ENCODE measurements at places on chromosomes 1 and 21.
A peak's percentile ranks its signal among the peaks of the same experiment; 100 is the strongest.

DNA sequence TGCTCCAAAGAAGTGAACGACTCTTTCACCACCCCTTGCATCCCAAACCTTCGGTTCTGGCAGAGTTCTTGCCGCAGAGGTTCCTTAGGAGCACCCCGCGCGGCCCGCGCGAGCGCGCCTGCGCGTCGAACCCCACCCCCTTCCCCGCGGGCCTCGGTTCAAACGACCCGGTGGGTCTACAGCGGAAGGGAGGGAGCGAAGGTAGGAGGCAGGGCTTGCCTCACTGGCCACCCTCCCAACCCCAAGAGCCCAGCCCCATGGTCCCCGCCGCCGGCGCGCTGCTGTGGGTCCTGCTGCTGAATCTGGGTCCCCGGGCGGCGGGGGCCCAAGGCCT, at the start of gene C1orf56:
Gene C1orf56 (plus strand): TSS at position 161 of the 334 bp plus-strand sequence. CDS start 97 bp downstream, at position 258.
- DNase-seq = peak; percentile 65

GRCh38 chr1:164765557-164765956, 206.6 kb downstream of the PBX1 start:
- no peak for DNase-seq

GRCh38 chr1:188043536-188044245, 1214.9 kb downstream of the PLA2G4A start:
- DNase-seq = no peak

DNA sequence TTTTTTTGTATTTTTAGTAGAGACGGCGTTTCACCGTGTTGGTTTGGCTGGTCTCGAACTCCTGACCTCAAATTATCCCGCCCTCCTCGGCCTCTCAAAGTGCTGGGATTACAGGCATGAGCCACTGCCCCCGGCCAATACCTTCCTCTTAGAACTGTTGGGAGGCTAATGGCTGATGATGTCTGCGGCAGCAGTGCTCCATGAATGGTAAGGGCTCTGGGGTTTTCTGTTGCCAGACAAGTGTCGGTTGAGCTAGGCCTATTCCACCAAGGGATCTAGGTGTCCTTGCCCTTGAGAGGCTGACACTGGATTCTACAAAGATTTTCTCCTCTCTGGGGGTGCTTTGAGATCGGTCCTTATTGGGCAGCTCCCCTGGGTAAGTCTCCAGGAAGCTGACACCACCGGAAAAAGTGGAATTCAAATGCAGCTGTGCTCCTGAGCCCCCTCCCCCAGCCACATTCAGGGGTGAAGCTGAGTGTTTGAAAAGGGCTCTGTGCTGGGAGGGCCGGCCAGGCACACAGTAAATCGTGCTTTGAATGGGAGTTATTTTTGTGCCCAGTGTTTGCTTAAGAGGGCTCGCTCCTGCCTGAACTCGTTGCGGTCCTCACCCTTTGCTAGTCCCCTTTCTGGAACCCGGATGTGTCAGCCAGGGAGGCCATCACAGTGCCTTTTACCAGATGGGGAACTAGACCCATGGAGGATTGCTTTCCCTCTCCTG, 5.2 kb downstream of the SOX13 start:
- DNase-seq = no peak

DNA sequence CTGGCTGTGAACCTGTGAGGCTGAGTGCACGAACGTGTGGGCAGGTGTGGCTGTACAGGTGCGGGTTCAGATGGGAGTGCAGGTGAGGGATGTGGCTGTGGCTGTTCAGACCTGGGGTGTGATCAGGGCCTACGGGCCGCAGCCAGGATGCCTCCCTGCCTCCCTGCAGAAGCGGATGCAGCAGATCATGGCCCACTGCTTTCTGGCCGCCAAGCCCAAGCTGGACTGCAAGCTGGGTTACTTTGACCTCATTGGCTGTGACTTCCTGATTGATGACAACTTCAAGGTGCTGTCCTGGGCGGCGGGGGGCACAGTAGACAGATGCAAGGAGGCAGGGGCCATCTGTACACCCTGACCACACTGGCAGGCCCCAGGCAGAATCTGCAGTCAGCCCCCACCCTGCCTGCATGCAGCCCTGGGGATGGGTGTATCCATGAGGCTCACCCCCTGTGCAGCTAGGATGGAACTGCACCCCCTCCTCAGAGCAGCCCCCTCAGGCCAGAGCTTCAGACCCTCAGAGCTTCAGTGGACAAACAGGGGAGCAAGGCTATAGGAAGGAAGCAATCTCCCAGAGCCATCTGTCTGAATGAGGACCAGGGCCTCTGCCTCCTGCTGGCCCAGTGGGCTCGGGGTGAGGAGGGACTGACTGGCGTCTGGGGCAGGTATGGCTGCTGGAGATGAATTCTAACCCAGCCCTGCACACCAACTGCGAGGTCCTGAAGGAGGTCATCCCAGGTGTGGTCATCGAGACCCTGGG, 9.8 kb downstream of the TNFRSF18 start:
- no peak for DNase-seq

- no peak for DNase-seq
These were observed 166.9 kb upstream of the PRMT6 start for GRCh38 chr1:106889583-106889982.

GRCh38 chr1:89243046-89243445, 29.6 kb downstream of the GBP5 start:
- no peak for DNase-seq

- no peak for DNase-seq
These were observed 90.7 kb downstream of the ZNF281 start for GRCh38 chr1:200319148-200319547.

DNA sequence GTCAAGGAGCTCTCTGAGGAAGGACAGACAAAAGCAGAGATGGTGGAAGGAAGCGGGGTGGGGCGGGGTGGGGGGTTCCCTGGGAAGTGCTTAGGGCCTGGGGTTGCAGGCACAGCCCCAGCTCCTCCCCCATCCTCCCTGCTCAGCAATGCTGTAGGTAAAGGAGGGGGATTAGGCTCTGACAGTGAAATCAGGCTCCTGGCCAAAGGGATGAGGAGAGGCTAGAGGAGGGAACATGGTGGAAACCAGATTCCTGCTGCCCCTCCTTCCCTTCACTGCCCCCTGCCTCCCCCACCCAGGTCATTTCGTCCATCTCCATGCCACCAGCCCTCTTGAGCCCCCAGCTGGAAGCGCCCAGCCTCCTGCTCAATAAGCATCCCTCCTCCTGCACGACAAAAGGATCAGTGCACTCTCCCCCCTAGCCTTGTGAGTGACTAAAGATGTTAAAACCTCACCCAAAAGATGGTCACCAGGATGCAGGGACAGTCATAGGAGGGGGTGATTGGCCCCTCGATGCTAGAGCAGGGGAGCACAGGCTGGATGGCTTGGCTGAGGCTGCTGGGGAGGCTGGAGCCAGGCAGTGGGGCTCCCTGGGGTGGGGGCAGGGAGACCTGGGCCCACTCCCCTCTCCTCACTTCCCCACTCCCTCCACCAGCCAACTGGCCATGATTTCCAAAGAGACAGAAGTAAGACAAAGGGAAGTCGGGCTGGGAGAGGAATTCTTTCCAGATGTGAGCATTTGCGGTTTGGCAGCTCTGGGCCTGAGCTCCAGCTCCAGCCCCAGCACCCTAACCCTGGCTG, 2.2 kb upstream of the CRABP2 start:
- no peak for DNase-seq

GRCh38 chr1:230422221-230422981, 3.7 kb downstream of the PGBD5 start:
- DNase-seq = no peak

GRCh38 chr1:8693107-8693506, 124.3 kb downstream of the RERE start:
- DNase-seq = no peak

- no peak for DNase-seq
These were observed 126.5 kb downstream of the CAPN8 start for GRCh38 chr1:223538981-223539380.

DNA sequence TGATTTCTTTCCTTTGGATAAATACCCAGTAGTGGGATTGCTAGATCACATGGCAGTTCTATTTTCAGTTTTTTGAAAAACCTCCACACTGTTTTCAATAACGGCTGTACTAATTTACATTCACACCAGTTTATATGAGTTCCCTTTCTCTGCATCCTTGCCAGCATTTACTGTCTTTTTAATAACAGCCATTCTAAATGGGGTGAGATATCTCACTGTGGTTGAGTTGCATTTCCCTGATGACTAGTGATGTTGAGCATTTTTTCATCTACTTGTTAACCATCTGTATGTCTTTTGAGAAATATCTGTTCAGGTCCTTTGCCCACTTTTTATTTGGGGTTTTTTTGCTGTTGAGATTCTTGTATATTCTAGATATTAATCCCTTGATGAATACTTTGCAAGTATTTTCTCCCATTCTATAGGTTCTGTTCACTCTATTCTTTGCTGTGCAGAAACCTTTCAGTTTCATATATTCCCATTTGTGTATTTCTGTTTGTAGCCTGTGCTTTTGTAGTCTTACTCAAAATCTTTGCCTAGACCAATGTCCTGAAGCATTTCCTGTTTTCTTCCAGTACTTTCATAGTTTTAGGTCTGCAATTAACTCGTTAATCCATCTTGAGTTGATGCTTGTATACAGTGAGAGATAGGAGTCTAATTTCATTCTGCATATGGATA, 7.3 kb downstream of the HENMT1 start:
- no peak for DNase-seq

DNA sequence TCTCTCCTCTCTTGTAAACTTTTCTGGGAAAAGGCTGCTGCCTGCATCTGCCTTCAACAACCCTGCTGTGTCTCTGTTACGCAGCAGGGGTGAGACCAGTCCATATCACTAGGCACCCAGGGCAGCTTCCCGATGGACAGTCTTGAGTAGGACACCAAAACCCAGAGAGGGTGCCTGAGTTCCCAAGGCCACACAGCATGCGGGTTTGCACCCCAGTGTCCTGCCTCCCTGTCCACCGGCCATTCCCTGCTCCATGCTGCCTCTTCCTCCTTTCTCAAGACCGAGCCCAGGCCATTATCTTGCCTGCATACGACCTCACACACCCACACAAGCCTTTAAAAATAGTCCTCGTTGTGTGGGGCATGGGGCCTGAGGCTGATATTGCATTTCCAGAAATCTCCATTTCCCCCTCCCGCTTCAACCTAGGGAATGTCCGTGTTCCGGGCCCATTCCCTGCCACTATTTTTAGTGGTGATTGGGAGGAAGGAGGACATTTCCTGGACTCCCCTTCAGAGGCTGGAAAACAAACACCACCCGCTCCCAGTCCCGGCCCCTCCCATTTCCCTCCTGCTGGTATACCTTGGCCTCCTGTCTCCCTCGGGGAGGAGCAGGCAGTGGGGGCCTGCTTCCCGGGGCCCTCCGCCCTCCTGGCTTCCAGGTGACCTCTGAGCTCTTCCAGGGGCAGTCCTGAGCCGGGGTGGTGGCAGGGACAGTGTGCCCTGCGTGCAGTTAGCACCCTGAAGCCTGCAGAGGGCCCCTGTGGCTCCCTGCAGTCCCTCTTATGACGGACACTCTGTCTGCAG, 132.4 kb upstream of the TMEM51 start:
- DNase-seq = no peak

DNA sequence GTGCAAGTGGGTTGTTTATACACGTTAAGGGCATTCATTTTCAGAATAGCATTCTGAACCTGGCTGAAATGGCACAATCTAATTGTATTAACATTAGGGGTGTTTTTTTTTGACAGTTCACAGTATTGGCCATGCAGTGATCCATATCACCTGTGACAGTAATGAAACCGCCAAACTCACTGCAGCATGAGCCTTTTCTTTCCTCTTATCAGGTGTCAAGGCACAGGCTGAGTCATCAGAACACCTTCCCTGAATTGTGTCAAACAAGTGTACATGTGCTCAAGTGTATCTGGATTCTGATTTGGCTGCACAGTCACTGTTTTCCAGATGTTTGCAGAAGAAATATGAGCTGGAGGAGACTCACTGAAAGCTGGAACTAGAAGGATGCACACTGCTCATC, 47.7 kb upstream of the C8B start:
- no peak for DNase-seq

GRCh38 chr21:38743772-38744529, 61.8 kb upstream of the ETS2 start:
- no peak for DNase-seq

DNA sequence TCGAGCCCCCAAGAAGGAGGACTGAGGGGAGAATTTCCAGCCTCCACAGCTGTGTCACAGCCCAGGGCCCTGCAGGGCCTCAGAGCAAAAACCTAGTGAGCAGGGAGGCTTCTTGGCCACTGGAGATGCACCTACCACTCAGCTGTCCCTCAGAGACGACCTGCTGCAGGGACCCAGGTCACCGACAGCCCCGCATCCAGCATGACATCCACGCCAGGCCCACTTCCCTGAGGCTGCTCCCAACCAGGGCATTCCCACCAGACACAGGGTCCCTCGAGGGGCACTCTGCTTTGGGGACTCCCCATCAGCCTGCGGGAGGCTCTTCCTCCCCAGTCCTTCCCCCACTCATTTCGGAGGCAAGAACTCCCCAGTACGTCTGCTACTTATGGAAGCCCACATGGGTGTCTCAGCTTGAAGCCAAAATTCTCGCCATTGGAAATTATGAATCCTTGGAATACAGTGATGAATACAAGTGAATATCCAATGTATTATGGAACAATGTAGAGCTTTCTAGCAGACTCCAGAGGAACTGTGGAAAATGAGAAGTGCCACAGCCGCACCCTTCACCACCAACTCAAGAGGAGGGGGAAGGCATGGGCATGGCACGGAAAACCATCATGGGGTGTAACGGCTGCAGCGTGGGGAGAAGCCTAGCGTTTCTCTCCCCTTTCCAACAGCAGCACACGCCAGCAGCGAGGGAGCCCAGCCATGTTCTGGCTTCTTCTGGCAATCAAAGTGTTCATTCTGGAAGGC, 6.9 kb downstream of the TFF3 start:
- no peak for DNase-seq

DNA sequence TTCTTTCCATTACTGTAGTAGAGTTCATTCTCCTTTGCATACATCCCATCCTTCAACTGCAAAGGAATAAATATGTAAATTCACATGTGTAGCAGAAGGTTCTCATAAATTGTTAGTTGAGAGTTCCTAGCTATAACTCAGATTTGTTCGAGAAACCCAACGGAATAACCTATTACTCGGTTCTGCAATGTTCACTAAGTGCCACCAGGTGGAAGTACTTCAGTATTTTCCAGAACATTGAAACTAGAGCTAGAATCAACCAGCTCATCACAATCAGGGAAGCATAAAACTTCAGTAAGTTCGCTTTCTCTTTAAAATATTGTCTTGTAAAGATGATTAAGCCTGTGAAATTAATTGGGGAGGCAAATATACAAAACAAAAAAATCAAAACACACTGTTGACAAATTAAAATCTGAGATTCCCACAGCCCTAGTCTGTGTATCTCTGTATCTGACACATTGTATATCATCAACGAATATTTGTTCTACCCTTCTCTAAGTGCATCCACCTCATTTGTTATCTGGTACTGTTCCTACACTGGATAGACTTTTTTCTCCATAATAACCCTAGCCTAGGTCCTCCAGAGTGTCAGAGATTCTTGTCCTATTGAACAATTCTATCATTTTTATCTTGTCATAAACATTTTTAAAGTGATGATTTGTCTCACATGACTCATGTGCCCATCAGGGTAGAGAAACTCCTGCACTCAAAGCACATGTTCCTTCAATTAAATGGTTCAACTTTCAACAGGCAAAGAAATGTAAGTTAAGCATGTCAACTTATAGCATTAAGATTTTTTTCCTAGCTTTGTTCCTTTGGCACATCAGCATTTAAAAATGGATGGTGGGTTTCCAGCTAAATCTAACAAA, 31.9 kb downstream of the MROH9 start:
- DNase-seq = peak; percentile 26

- DNase-seq = no peak
These were observed 365.0 kb upstream of the KAZN start for GRCh38 chr1:14233510-14233909.

- no peak for DNase-seq
These were observed 345.3 kb downstream of the LMX1A start for GRCh38 chr1:165011186-165011585.

Measured in NB4 (cell line).